Naive thymus-derived CD8-positive, alpha-beta T cell (primary cell): ENCODE measurements at places on chromosomes 1 and 21.
A peak's percentile ranks its signal among the peaks of the same experiment; 100 is the strongest.

- DNase-seq: no peak
- H3K27me3 ChIP-seq: peaks cover 72% of the 10 kb centered on the region
- no peak overlapping the region for H3K4me3 ChIP-seq
- H3K4me1 ChIP-seq: peaks cover 5% of the 10 kb centered on the region
Observed at GRCh38 chr21:41725421-41726031, 41.3 kb downstream of the RIPK4 start.

GRCh38 chr21:42060166-42060565 is 11.0 kb upstream of the UMODL1 start:
- H3K27ac ChIP-seq: peak overlapping the region; percentile 99
- H3K4me3 ChIP-seq: no peak overlapping the region
- no peaks in the 10 kb centered on the region for H3K27me3 ChIP-seq

DNA sequence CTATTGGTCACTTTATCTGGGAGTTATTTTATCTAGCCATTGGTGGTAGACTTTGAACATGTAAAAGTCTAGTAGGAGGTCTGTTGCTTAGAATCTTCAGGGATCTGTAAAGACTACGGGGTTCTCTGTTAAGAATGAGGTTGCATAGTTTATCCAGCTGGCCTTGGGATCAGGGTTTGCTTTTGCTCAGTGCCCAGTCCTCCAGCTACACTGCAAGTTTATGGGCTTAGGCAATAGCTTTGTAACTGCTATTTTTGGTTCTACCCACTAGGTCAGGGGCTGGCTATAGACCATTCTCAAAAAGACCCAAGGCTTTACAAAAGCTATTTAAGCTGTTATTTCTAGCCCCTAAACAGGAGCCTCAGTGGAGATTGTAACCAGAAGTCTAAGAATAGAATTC is 9.8 kb downstream of the SH3GLB1 start:
- H3K4me1 ChIP-seq: peaks cover 5% of the 10 kb centered on the region
- DNase-seq: no peak
- H3K4me3 ChIP-seq: no peak overlapping the region
- H3K36me3 ChIP-seq: peaks cover 6% of the 10 kb centered on the region

GRCh38 chr1:195335541-195335940 is 1272.7 kb downstream of the KCNT2 start:
- H3K4me3 ChIP-seq: no peak overlapping the region
- H3K27me3 ChIP-seq: no peaks in the 10 kb centered on the region
- H3K27ac ChIP-seq: no peak overlapping the region
- DNase-seq: no peak
- no peaks in the 10 kb centered on the region for H3K36me3 ChIP-seq
- H3K4me1 ChIP-seq: no peaks in the 10 kb centered on the region

DNA sequence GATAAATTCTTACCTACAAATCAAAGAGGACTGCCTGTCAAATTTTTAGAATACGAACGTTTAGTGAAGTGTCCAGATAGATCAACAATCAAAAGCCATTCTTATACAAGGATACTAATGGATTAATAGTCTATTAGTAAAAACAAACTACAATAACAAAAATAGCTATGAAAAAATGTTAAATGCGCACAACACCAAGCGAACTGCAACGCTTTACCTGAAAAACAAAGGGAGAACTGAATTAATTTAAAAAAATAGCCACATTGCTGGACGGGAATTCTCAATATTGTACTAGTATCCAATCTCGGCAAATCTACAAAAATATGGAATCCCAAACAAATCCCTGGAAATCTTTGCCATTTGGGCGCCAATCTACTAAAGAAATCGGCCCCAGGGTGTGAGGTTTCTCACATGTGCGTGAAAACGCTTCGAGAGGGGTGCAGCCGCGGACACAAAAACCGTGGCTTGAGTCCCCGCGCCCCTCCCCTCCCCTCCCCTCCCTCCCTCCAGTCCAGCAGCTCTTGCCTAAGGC is 55.6 kb downstream of the TRAF5 start:
- no peaks in the 10 kb centered on the region for H3K36me3 ChIP-seq
- H3K4me1 ChIP-seq: peaks cover 26% of the 10 kb centered on the region
- peak overlapping the region; percentile 97 for H3K4me3 ChIP-seq
- no peak for DNase-seq
- peak overlapping the region; percentile 97 for H3K27ac ChIP-seq
- no peaks in the 10 kb centered on the region for H3K27me3 ChIP-seq

GRCh38 chr1:65395887-65396612 is 24.4 kb upstream of the LEPR start:
- no peak for DNase-seq
- no peak overlapping the region for H3K27ac ChIP-seq
- no peak overlapping the region for H3K4me3 ChIP-seq
- no peaks in the 10 kb centered on the region for H3K4me1 ChIP-seq
- peaks cover 2% of the 10 kb centered on the region for H3K27me3 ChIP-seq

DNA sequence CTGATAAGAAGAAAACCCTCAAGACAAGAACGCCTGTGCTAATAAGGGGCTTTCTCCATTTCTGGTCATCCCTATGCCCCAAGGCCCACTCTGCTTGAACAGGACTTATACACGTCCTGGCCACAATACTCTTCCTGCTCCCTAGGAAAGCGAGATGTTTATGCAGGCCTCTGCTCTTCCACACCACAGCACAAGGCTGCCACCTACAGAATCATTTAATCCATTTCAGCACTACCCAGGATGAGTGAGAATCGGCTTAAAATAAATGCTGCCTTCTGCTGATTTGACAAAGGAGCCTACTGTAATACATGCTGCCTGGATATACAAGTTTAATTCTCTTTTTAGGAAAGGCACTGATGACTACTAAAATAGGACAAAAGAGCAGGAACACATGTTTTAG is 29.4 kb downstream of the FRRS1 start:
- DNase-seq: no peak
- no peaks in the 10 kb centered on the region for H3K4me1 ChIP-seq
- H3K27me3 ChIP-seq: no peaks in the 10 kb centered on the region
- no peak overlapping the region for H3K27ac ChIP-seq
- no peaks in the 10 kb centered on the region for H3K36me3 ChIP-seq

- DNase-seq: peak; percentile 96
- no peaks in the 10 kb centered on the region for H3K27me3 ChIP-seq
- peak within 1 kb of the TSS; percentile 95 for H3K4me3 ChIP-seq
- peaks cover 16% of the 10 kb centered on the region for H3K4me1 ChIP-seq
- H3K36me3 ChIP-seq: peaks cover 36% of the 10 kb centered on the region
Observed at GRCh38 chr1:52033190-52034049, at the start of gene KTI12. Gene KTI12, minus strand, starts transcription at chr1:52033810. Its CDS starts 49 bp downstream, at chr1:52033761.

DNA sequence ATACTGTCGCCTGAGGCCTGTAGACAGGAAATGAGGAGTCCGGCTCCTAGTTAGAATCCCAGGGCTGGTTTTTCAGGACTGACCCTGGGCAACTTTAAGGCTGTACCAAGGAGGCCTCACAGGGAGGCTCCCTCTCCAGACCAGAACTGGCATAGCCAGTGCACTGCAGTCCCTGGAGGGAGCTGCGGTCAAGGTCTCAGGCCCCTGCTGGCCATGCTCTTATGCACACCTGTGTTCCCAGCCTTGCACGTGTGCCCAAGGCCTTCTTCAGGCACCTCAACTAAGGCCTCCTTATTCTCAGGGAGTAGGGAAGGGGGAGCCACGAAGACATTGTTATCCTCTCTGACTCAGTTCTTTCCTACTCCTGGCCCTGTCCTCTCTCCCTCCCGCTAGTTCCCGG is 22.0 kb upstream of the IFNAR1 start:
- H3K27me3 ChIP-seq: no peaks in the 10 kb centered on the region
- peak overlapping the region; percentile 63 for H3K27ac ChIP-seq
- no peaks in the 10 kb centered on the region for H3K36me3 ChIP-seq
- DNase-seq: no peak
- no peak overlapping the region for H3K4me3 ChIP-seq
- H3K4me1 ChIP-seq: peaks cover 42% of the 10 kb centered on the region

- H3K36me3 ChIP-seq: no peaks in the 10 kb centered on the region
- no peaks in the 10 kb centered on the region for H3K4me1 ChIP-seq
- no peak for DNase-seq
- H3K4me3 ChIP-seq: no peak overlapping the region
Observed at GRCh38 chr1:215344539-215344938, 222.6 kb upstream of the KCTD3 start.

GRCh38 chr1:40204856-40205255 is 42.9 kb upstream of the TMCO2 start:
- H3K36me3 ChIP-seq: peaks cover 81% of the 10 kb centered on the region
- H3K27ac ChIP-seq: peak overlapping the region; percentile 43
- no peak for DNase-seq
- H3K27me3 ChIP-seq: no peaks in the 10 kb centered on the region
- H3K4me1 ChIP-seq: peaks cover 14% of the 10 kb centered on the region

DNA sequence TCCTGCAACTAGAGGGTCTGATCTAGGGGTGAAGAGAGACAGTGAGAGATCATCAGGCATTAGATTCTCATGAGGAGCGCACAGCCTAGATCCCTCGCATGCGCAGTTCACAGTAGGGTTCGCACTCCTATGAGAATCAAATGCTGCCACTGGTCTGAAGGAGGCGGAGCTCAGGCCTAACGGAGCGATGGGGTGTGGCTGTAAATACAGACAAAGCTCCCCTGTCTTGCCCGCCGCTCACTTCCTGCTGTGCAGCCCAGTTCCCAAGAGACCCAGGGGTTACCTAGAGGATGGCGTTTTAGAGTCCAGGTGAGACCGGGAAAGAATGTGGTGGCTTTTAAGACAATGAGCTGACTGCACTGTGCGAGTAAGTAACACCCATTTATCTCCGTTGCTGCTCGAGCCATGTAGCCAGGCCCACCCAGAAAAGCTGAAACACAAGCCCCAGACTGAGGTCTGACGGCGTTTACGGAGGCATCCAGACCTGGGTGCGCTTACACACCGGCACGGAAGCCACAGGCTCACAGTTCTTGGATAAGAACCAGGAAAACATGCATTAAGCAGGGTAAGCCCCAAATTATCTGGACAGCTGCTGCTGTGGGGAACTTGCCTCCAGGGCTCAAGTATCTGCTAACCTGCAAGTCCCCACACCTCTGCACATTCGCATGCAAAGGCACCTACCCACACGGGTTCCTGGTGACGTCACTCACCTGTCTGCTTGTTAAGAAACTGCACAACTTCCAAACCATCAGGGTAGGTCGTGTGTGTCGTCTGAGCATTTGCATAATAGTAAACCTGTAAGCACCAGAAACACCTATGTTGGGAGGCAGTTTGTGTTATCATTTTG is 12.5 kb downstream of the TCP10L start:
- H3K4me1 ChIP-seq: peaks cover 7% of the 10 kb centered on the region
- H3K27ac ChIP-seq: no peak overlapping the region
- DNase-seq: no peak
- H3K4me3 ChIP-seq: no peak overlapping the region

- H3K4me3 ChIP-seq: no peak overlapping the region
- DNase-seq: no peak
- peaks cover 3% of the 10 kb centered on the region for H3K27me3 ChIP-seq
- H3K36me3 ChIP-seq: no peaks in the 10 kb centered on the region
- no peak overlapping the region for H3K27ac ChIP-seq
Observed at GRCh38 chr1:245453541-245453940, 298.8 kb downstream of the KIF26B start.

DNA sequence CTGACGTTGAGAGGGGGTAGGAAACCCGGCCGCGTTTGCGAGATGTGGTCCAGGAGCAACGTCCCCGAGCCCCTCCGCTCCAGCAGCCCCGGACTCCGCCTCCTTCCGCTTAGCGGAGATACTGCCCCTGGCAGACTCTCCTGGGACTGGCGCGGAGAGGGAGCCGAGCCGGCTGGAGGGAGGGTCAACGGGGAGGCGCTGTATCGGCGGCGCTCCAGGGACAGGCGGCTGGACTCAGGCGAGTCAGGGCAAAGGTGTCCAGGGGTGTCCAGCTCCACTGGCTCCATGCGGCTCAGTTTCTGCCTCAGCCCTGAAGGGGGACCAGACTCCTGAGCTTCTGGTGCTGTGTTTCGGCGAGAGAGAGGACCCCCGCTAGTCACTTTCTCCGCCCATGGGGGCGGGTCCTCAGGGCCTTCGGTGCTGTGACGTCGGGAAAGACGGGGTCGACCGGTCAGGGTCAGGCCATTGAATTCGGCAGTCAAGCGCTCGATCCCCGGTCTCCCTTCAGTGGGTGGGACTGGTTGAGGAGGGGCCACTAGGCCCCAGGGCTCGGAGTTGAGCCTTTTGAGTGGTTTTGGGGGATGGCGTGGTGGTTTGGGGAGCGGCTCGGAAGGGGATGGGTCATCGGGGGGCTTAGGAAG is 2.8 kb upstream of the LIX1L start:
- peak overlapping the region; percentile 91 for H3K4me3 ChIP-seq
- peak overlapping the region; percentile 56 for H3K27ac ChIP-seq
- no peaks in the 10 kb centered on the region for H3K36me3 ChIP-seq
- H3K4me1 ChIP-seq: peaks cover 47% of the 10 kb centered on the region
- no peaks in the 10 kb centered on the region for H3K27me3 ChIP-seq

GRCh38 chr1:116574581-116575291 is 3.9 kb upstream of the CD58 start:
- H3K27ac ChIP-seq: no peak overlapping the region
- peaks cover 9% of the 10 kb centered on the region for H3K27me3 ChIP-seq
- H3K36me3 ChIP-seq: no peaks in the 10 kb centered on the region
- H3K4me3 ChIP-seq: no peak overlapping the region
- peaks cover 14% of the 10 kb centered on the region for H3K4me1 ChIP-seq

GRCh38 chr1:94949681-94950661 is 23.1 kb upstream of the CNN3 start:
- no peaks in the 10 kb centered on the region for H3K4me1 ChIP-seq
- no peak overlapping the region for H3K27ac ChIP-seq
- H3K4me3 ChIP-seq: no peak overlapping the region
- DNase-seq: no peak
- no peaks in the 10 kb centered on the region for H3K36me3 ChIP-seq
- no peaks in the 10 kb centered on the region for H3K27me3 ChIP-seq

GRCh38 chr1:45303520-45304310 is 23.0 kb upstream of the HPDL start:
- no peaks in the 10 kb centered on the region for H3K36me3 ChIP-seq
- peak overlapping the region; percentile 98 for H3K27ac ChIP-seq
- H3K4me3 ChIP-seq: peak overlapping the region; percentile 94
- peak; percentile 90 for DNase-seq
- peaks cover 37% of the 10 kb centered on the region for H3K4me1 ChIP-seq
- no peaks in the 10 kb centered on the region for H3K27me3 ChIP-seq

DNA sequence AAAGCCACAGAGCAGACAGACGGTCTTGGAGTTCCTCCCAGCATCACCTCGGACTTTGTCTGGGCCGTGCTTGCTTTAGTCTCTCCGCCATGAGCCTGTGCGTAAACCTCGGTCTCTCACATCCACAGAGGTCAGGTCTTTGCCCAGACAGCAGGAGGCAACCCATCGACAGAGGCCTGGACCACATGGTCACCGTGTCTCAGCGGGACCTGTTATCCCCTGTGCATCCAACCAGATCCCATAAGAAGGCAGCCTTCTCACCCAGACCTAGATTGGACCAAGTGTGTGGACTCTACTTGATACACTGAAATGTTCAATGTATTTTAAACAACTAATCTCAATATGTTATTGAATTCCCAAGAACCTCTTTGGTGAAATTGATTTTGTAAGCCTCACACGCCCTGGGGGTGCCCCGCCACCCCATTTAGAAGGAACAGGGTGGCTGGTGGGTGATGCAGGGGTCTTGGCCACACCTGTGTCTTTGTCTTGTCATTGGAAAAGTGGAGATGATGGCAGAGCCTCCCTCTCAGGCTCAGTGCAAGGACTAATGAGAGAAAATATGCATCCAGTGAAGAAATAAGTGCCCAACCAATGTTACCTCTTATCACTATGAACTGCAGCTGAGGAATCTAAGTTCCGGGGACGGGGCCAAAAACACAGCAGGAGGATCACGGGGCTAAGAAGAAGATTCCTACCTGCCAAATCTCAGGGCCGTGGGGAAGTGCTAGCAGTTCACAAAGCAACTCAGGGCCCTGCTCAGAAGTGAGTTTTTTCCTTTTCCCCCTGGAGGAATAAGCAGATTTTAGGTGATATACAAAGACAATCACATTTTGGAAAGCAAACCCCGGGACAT is 101.6 kb upstream of the BACE2 start:
- no peak overlapping the region for H3K27ac ChIP-seq
- no peak for DNase-seq
- no peak overlapping the region for H3K4me3 ChIP-seq
- peaks cover 46% of the 10 kb centered on the region for H3K27me3 ChIP-seq
- no peaks in the 10 kb centered on the region for H3K36me3 ChIP-seq
